ENCODE measurements at places on chromosomes 2 and 18.

DNA sequence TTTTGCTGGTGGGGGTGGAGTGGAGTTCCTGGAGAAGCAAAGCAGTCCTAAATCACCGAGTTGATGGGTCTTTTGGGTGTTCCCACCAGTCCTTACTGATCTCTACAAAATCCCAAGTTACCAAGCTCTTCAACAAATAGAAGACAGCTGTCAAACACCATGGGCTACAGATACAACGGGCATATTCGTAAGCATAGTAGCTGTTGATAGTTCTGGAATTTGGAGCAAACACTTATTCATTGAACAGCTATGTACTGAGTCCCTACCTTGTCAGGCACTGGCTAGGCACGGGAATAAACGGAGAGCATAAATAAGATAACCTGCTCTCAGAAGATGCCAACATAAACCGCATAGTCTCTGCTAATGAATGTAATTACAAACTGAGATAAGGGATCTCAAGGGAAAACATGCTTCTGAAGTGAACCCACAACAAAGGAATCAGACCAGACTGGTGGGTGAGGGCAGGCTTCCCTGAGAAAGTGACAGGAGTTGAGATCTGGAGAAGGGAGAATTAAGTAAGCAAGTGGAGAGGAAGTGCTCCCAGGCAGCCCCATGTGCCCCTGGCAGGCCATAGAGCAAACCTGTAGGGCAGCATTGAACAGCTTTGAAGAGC, 947 bp upstream of the ANKRD44 start:
- DNase-seq: no peak

DNA sequence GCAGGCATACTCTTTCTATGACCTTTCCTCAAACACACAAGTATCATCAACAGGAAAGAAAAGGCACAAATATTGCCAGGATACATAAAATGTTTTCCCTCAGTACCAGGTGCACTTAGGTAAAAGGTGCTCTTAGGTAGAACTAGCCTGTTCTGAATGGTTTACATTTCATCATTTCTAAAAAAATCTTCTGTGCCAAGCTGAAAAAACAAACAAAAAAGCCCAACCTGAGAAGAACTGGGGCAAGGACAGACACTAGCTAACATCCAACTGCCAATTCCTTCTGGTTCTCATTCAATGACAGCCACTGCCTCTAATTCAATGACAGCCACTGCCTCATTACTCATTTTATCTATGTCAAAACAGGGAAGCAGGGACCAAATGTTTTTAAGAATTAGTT, 68.5 kb downstream of the SPIRE1 start:
- no peak for DNase-seq

DNA sequence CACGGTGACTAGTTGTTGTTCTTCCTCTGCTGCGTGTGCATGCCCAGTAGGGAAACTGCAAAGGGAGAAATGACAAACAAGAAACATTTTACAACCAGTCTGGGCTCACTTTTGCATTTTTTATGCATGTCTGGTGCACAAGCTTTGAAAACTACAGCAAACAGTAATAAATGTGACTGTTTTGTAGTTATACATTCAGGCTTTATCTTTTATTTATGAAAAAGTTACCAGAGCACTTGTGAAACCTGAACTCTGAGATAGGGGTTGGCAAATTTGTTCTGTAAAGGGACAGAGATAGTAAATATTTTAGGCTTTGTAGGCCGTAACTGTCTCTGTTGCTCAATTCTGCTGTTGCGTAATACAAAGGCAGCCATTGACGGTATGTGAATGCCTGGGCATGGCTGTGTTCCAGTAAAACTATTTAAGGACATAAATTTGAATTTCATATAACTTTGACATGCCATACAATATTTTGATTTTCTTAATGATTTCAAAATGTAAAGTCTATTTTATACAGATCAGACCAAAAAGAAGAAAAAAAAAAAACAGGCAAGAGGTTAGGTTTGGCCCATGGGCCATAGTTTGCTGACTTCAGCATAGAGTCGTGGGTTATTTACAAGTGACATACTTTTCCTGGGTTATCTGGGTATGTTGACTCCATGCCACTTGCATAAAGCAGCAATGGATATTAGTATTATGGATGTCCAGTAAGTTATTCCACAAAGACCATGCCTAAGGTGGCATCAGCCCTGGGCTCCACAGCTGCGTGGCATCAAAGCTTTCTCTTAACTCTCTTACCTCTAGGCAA, 53.6 kb upstream of the EML6 start:
- DNase-seq: no peak

DNA sequence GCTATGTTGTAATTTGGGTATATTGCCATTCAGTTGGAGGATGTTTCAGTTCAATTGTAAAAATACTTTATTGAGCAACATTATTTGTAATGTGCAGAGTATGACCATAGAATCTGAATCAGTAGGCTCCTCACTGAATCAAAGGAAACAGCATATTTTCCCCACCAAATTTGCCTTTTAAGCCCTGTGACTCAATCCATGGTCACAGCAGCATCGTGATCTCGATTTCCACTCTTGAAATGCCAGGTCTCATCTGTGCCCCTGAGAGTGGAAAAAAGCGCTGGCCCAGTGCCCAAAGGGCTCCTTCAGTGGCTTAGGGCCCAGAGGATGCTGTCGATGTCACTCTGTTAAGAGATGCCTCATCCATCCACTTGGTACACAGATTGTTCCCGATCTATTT, 57.5 kb downstream of the FHOD3 start:
- no peak for DNase-seq
